ENCODE measurements at places on chromosomes 1 and 21.

- DNase-seq: no peak
Measured at GRCh38 chr1:71836904-71837303, 445.4 kb downstream of the NEGR1 start.

- DNase-seq: no peak
Measured at GRCh38 chr1:63466181-63466580, 56.8 kb downstream of the ITGB3BP start.

DNA sequence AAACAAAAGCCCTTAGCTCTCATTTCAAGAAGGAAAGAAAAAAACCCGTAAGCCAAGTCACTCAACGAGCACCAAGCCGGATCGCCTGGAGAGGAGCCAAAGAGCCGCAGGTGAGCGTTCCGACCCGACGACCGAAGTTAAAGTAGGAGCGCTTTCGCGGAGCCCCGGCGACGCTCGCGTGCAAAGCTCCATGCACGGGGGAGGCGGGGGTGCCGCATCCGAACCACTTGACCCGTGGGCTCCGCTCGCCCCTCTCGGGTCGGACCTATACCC lies 382 bp downstream of the GPBP1L1 start:
- DNase-seq: peak; percentile 84

- DNase-seq: peak; percentile 93
Measured at GRCh38 chr1:245874942-245875580, 632.0 kb downstream of the SMYD3 start.

DNA sequence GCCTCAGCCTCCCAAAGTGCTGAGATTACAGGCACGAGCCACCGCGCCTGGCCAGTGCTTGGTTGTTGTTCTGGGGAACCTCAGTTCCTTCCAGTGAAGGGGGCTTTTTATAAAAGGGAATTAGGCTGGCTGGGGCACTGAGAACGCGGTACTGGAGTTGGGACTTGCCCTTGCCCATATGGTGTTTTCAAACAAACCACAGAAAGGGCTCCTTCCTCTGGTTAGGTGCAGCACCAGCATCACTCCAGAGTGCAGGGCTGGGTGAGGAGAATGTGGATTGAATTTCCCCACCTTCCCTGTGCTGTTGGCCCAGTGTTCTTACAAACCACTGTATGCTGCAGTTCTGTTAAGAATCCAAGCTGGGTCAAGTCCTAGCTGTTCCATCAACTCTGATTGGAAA lies 5.3 kb downstream of the MAN1C1 start:
- DNase-seq: no peak

GRCh38 chr1:189597083-189597482 lies 880.6 kb downstream of the BRINP3 start:
- no peak for DNase-seq

Data from right cardiac atrium (tissue), 5 donors.